Regular cardiac myocyte (primary cell): ENCODE measurements at places on chromosomes 4 and X. TPM values are rescaled to one million over a fixed set of nuclear protein-coding genes. Genes with fewer than 3 reads are reported as not detected.

BANK1 gene
- total RNA-seq, result 0.19 and 0.28 TPM in 2 replicates

OTUD4 gene
- total RNA-seq, result 20.9 and 26.6 TPM in 2 replicates

HMX1 gene
- total RNA-seq, result under 0.01 TPM in 1 of 2 replicates, not detected in the other

DGKK gene
- total RNA-seq, result not detected in 2 replicates

PRR32 gene
- total RNA-seq, result not detected in 2 replicates

ZNF711 gene
- 0.28 and 0.38 TPM in 2 replicates for total RNA-seq

C4orf51 gene
- not detected in 2 replicates for total RNA-seq

SNCA gene
- total RNA-seq, result 0.56 and 0.96 TPM in 2 replicates

FDCSP gene
- total RNA-seq, result not detected in 2 replicates

ABCG2 gene
- 10.1 and 14.6 TPM in 2 replicates for total RNA-seq

CXorf49 gene
- not detected in 2 replicates for total RNA-seq

BEX2 gene
- total RNA-seq, result 0.19 and 1.4 TPM in 2 replicates

ADAM29 gene
- not detected in 2 replicates for total RNA-seq

VCX3A gene
- total RNA-seq, result not detected in 2 replicates

TMEM156 gene
- total RNA-seq, result under 0.01 and 0.58 TPM in 2 replicates

RPS6KA6 gene
- total RNA-seq, result 2.3 and 2.5 TPM in 2 replicates

MTM1 gene
- 7.5 and 9.6 TPM in 2 replicates for total RNA-seq

LIMCH1 gene
- 13.8 and 20.3 TPM in 2 replicates for total RNA-seq

WNK3 gene
- total RNA-seq, result 0.38 and 1.1 TPM in 2 replicates

GAGE1 gene
- total RNA-seq, result not detected in 2 replicates

ZNF630 gene
- total RNA-seq, result 1.2 and 3.4 TPM in 2 replicates

CXorf58 gene
- total RNA-seq, result not detected in 2 replicates

CLGN gene
- total RNA-seq, result under 0.01 and 1.1 TPM in 2 replicates

PAGE5 gene
- total RNA-seq, result not detected in 2 replicates

VSIG4 gene
- not detected in 2 replicates for total RNA-seq

OPRPN gene
- total RNA-seq, result not detected in 2 replicates

TASL gene
- not detected in 2 replicates for total RNA-seq

SLC7A11 gene
- total RNA-seq, result 13.0 and 32.0 TPM in 2 replicates

RAB39B gene
- 0.38 and 0.56 TPM in 2 replicates for total RNA-seq

PHEX gene
- total RNA-seq, result under 0.01 TPM in 2 replicates

ASB5 gene
- total RNA-seq, result under 0.01 and 6.2 TPM in 2 replicates
